MG63 (cell line): ENCODE measurements at places on chromosomes 13 and 19.
A peak's percentile ranks its signal among the peaks of the same experiment; 100 is the strongest.

DNA sequence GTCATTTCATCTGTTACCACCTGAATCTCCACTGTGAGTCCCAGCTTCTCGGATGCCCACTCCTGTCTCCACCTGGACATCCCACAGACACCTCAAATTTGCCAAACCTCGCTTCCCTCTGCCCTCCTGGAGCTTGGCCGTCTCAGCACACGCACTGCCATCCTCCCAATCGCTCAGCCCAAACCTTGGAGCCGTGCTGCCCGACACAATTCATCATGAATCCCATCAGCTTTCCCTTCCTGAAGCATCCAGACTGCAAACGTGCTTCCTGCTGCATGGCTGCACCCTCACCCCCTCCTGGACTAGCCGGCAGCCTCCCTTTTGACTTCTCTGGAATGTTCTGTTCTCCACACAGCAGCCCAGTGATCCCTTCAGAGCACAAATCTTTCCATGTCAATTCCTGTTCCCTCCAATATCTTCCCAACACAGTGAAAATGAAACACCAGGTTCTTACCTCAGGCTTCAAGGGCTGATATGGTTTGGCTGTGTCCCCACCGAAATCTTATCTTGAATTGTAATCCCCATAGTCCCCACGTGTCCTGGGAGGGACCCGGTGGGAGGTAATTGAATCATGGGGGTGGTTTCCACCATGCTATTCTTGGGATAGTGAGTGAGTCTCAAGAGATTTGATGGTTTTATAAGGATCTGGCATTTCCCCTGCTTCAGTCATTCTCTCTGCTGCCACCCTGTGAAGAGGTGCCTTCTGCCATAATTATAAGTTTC, 1.1 kb upstream of the PROZ start:
- no peak for DNase-seq

- no peak for DNase-seq
These were observed 114.3 kb upstream of the KLF12 start for GRCh38 chr13:74248477-74248876.

GRCh38 chr13:111626371-111627305, 306.2 kb downstream of the TEX29 start:
- DNase-seq, result peak; percentile 31

- no peak for DNase-seq
These were observed 14.0 kb downstream of the UHRF1 start for GRCh38 chr19:4923276-4923747.

DNA sequence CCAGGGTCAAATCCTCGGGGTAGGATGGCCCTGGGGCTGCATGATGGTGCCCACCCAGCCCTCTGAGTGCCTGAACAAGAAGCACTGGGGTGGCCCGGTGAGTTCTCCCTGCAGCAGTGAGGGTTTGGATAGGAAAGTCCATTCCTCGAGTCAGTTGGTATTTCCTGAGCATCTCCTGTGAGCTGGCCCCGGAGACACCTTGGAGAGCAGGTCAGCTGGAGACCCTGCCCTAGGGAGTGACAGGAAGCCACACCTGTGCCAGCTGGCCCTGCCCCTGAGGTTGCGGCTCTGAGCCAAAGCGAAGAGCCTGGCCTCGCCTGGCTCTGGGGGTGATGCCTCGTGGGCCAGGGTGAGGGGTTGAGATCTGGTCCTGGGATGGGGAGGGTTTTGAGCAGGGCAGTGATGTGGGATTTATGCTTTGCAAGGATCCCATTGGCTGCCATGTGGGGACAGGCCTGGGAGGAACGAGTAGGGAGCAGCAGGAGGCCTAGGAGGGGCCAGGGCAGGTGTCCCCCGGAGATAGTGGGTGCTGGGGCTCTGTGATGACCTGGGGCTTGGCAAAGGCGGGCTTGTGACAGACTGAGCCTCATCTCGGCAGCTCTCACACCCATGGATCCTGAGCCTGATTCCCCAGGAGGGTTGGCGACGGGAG, 16.0 kb downstream of the CRTC1 start:
- DNase-seq, result no peak

GRCh38 chr13:32883474-32883873, 132.7 kb upstream of the KL start:
- DNase-seq, result peak; percentile 44

DNA sequence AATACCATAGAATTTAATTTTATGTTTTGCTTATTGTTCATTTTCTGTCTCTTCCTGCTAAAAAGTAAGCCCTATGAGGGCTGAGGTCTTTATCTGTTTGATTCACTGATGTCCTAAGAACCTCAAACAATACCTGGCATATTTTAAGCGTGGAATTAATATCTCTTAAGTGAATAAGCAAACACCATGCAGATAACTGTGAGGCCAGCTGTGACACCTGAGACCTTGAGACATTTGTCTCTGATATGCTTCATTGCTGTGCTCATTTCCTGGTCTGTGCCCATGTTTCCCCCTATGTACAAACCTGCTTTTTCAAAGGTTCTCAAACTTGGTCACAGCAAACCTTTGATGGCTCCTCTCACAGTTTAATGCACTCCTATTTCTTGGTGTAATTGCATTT, 254.6 kb downstream of the COG6 start:
- DNase-seq, result no peak

GRCh38 chr19:52897138-52897935, at the start of gene ZNF320:
ZNF320 (minus strand) TSS chr19:52897635; CDS start chr19:52890255, 7,380 bp downstream.
- peak; percentile 84 for DNase-seq

DNA sequence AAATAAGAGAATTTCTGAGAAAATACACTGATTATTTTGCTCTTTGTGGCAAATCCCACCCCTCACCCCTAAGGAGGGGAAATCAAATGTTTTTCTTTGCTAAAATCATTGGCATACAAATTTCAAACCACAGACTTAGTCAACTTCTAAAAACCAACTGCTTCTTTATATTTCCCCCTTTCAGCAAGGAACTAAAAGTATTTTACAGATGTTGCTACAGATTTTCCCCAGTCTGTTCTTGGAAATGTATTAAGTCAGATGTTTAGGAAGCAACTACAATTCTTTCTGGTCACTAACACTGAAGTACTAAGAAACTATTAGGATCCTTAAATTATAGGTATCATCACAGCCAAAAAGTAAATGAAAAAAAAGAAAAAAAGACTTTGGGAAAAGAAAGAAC, 6.9 kb downstream of the MTMR6 start:
- no peak for DNase-seq

DNA sequence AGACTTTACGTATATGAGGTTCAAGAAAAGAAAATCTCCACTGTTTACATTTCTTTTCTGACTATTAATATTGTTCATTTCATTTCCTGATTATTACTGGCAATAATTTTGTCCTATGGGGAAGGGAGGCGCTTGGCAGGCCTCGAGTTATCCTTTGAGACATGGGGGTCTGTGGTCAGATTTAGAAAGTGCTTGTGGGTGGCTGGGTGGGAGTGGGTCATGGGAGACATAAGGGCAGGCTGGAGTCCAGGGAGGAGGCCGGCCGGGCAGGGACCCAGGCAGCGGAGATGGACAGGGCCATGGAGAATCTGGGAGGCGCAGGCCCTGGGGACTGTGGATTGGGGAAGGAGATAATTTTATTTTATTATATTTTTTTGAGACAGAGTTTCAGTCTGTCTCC, 40.1 kb downstream of the LTBP4 start:
- DNase-seq, result no peak

GRCh38 chr19:12937093-12937926, 1.1 kb upstream of the CALR start:
- DNase-seq, result peak; percentile 47

GRCh38 chr13:49253310-49253709, 5.6 kb downstream of the CDADC1 start:
- no peak for DNase-seq

GRCh38 chr19:39390751-39391437, at the start of the genes MED29 and PAF1:
MED29 (plus strand) TSS chr19:39391378; CDS start chr19:39391423, 45 bp downstream.
PAF1 (minus strand) TSS chr19:39391106; CDS start chr19:39390864, 242 bp downstream.
- peak; percentile 98 for DNase-seq

- DNase-seq, result no peak
These were observed 20.7 kb downstream of the GPR180 start for GRCh38 chr13:94622344-94622743.
